ENCODE measurements at places on chromosomes 3 and 15.
A peak's percentile ranks its signal among the peaks of the same experiment; 100 is the strongest.

DNA sequence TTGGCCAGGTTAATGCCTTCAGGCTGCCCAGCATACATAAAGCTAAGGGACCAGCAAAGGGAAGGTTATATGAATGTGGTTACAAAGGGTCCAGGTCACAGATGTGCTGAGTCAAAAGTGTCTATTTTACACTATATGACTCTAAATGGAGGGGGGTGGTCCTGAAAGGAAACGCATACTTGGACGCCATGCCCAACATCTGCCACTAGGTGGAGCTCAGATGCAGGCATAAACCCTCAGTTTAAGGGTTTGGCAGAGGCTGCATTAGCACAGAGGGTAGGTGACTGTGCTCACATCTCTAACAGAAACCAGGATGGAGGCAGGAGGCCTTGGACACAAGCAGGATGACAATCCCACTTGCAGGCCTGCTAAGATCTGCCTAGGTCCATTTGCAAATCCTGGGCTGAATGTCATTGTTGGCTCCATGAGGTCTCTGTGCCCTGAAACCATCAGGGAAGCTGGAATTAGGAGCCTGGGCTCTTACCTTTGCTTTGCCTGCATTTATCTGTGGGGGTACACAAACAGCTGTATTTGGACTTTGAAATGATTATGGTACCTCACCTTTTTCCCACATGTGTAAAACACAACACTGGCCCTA, 55.8 kb downstream of the ZNF621 start:
- peak; percentile 28 for DNase-seq

DNA sequence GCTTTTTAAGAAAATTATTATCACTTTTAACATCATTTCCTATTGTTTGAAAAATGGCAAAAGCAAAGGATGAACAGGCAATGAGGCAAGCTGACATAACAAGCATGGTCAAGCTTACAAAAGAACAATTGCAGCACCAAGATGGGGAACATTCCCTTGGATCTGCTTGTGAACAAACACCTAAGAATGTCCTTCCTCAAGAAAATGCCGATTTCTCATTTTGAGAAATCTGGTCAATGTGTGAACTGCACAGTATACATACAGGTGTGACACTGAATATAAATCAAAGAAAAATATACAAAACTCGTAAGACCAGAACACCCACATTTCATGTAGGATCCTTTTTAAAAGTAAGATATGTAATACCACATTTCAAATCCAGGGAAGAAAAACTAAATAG, 58.9 kb downstream of the LRRFIP2 start:
- no peak for DNase-seq

- no peak for DNase-seq
Measured at GRCh38 chr15:99305761-99306505, 54.7 kb downstream of the LRRC28 start.

GRCh38 chr3:144384241-144384979, 412.8 kb downstream of the DIPK2A start:
- no peak for DNase-seq

GRCh38 chr3:88987776-88988175, 119.6 kb upstream of the EPHA3 start:
- no peak for DNase-seq

DNA sequence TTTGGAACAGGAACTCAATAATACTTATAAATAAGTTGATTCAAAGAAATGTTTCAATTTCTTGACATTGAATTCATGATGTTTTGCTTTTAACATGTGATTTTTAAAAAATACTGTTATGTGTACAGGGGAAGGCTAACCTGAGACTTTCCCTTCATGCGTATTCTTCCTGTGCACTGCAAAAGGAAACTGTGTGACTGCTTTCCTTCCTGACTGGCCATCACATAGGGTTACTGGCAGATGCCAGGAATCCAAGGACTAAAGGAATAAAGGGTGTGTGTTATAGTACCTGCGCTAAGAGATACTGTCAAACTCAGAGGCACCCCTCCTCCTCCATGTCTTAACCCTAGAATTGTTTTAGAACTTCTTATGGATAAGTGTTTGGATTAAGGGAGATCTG, 236.0 kb downstream of the UBE2E2 start:
- DNase-seq: no peak

- no peak for DNase-seq
Measured at GRCh38 chr15:70345251-70346019, 247.7 kb upstream of the TLE3 start.

DNA sequence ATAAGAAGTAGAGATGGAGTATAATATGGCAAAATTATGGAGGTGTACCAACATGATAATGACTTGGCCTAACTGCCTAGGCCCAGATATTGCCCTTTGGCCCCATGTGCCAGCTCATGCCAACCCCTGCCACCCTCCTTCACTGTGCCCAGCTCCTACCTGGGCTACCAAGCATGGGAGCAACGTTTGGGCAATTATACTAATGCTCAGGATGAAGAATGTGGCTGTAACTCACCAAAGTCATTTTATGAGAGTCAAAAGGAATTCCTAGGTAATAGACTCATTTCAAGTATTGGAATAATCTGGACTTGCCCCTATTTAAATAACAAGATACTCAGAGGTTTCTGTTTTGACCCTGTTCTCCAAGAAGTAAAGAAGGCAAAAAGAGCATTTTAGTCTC, 240.2 kb upstream of the IL12A start:
- no peak for DNase-seq

DNA sequence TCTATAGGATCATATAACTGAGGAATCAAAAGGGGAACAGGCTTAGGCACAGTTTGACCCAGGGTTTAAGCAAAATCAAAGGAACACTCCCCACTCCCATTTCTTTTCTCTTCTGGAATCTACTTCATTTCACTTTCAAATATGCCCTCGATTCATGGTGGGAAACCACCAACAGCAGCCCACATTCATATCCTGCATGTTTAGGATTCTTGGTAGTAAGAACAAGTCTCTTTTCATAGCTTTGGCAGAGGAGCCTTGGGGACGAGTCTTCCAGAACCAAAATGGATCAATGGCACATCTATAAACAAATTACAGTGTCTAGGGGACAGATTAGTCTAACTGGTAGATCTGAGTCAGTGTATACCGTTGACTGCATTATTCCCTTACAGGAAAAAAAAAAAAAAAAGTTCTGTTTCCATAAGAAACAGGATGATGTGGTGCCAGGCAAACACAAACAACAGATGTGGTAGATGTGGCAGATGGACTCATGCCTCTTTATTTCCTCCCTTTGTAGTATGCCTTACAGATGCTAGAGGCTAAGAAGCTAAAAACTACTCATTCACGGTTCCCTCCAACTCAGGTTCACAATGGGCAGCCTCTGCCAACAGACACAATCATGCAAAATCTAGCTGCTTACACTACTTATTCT, 578.3 kb upstream of the ADAMTS9 start:
- DNase-seq: no peak

GRCh38 chr15:59335207-59335786, 37.4 kb downstream of the MYO1E start:
- DNase-seq: no peak

DNA sequence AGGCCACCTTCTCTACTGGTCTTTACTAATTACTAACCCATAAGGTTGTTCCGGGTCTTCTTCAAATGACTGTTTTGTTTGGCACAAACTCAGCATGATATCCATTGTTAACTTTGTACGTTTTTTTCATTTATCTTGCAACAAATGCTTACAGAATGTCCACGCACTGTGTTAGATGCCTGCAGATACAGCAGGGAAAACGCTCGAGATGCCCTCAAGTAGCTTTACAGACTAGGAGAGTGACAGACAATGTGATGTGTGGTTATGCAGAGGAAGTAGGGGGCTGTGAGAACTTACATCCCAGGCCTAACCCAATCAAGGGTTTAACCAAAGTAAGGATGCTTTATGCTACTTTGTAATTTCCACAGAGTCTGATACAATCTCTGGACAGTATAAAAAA, 949 bp upstream of the RFC4 start:
- DNase-seq: no peak

DNA sequence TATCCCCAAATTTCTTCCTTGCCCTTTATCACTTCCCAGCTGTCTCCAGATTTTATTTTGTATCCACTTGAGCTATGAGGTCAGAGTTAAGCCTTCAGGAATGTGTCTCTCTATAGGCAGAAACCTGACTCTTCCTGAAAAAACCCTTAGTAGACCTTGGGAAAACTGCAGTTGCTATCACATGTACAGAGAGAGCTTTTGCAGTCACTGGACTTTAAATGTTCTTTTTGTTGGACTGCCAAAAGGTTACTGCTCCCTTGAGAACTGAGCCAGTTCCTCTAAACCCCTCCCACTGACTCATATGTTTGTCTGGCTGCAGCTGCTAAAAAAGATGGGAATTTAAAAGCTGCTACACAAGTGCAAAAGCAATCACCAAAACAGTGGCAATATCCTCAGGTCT, 169.1 kb upstream of the CCDC54 start:
- DNase-seq: no peak

DNA sequence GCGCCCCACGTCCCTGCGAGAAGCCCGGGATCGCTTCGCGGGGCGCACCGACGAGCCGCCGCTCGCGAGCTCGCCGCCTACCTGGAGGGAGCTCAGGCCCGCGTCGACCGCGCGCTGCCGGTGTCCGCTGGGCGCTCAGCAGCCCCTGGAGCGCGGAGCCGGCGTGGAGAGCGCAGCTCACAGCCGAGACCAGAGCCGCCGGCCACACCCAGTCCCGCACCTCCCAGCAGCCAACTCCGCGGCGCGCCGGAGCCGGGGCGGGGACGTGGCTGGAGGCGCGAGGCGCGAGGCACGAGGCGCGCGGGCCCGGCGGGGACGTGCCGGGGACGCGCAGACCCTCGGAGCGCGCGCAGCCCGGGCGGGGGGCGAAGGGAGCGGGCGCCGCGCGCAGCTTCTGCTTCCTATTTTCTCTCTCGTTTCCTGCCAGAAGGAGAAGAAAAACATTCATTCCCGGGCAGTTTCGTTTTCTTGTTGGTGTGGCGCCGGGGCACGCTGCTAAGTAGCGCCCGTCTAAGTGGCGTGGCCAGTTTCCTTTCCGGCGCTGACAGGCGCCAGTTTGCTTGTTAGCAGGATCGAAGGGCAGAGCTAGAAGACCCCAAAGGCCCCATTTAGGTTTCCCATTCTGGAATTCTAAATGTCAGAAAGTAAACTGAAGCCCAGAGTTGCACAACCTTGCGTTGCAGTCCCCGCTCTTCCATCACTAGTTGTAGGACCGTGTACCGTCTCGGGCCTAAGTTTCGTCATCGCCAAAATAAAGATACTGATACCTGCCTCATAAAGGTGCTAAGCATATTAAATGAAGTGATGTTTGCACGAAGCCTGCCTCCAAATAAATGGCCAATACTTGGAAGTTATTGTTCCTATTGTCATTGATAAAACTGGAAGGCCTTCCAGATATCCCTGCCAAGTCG, at the start of gene GNB4:
Gene GNB4, minus strand, starts transcription at position 206 of the 911 bp plus-strand sequence. CDS start 25,270 bp downstream, outside the sequence.
- DNase-seq: no peak

DNA sequence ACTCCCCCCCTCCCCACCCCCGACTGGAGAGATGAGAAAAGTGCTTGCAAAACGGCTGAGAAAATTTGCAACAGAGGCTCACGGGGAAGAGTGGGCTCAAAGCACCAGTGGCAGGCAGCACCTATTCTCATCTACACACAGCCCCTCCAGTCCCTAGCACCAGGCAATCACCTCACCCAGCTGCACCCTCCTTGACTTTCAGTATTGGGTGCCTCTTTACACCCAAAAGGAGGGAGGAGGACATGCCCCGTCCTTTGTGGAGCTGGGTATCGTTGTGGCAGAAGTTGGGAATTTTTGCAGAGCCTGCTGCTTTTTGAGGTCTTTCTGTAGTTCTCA, 182.8 kb upstream of the TOPAZ1 start:
- no peak for DNase-seq

DNA sequence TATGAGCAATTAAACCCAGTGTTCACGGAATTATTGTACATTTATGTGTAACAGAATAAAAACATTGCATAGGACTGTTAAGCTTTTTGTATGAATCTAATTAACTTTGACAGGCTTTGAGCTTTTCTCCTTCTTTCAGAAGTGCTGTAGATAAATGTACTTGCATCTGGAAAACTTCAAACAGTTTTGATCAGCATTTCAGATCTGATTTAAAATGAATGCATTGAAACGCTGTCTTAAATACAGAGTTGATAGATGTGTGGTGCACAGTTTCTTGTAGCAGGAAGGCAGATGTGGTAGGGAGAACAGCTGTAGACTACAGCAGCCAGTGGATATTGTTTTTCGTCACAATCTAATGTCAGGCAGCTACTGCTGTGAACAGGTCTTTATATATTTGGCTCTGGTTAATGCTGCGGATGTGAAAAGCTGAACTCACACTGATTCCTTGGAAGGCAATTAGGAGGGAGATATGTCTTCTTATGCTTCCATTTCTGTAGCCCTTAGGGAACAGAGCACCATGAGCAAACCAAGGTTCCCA, 193.8 kb upstream of the GOLIM4 start:
- no peak for DNase-seq

GRCh38 chr3:159322322-159322939, 520.6 kb downstream of the MFSD1 start:
- no peak for DNase-seq

DNA sequence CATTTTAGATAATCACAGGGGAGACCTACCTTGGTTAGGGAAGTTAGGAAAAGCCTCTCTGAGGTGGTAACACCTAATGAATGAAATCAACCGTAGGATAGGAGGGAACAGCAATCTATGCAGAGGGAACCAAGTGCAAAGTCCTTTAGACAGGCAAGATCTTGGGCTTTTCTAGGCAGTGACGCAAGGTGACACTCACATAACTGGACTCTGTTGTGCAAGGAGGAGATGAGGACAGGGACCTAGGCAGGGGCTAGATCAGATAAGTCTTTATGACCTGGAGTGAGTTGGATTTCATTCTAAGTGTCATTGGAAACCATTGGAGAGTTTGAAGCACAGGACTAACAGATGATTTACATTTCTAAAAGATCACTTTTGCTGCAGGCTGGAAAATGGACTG, 4.6 kb upstream of the LMOD3 start:
- no peak for DNase-seq

DNA sequence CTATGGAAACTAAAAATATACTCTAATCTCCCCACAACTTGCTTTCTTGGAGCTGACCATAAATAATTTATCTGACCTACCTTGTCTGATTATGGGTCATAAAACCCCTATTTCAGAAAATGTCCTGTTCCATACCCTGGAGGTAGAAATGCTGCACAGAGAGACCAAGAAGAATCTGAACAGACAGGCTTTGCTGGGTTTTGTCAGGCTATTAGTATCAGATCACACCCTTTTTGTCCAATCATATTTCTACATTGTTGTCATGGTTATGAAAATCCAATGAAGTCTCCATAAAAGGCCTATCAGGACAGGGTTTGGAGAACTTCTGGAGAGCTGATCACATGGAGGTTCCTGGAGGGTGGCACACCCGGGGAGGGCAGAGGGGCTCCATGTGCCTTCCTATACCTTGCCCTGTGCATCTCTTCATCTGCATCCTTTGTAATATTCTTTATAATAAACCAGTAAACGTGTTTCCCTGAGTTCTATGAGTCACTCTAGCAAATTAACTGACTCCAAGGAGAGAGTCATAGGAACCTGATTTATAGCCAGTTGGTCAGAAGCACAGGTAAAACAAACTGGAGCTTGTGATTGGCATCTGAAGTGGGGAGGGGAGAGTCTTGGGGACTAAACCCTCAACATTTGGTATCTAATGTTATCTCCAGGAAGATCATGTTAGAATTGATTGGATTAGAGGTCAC, 58.1 kb downstream of the NGLY1 start:
- DNase-seq: no peak

GRCh38 chr15:98177966-98178592, 217.6 kb downstream of the ARRDC4 start:
- DNase-seq: no peak

- DNase-seq: peak; percentile 30
Measured at GRCh38 chr3:9500108-9501050, 53.2 kb downstream of the LHFPL4 start.

- no peak for DNase-seq
Measured at GRCh38 chr15:49604625-49605409, 15.8 kb downstream of the FAM227B start.

- no peak for DNase-seq
Measured at GRCh38 chr15:58383876-58384275, 47.9 kb upstream of the LIPC start.

All from stimulated activated CD8-positive, alpha-beta memory T cell treated with anti-CD3 and anti-CD28 coated beads, Interleukin-2, amount 100 ng/mL, for 1 hour (primary cell).